Eye (tissue), 1 donor: ENCODE measurements at places on chromosomes 5 and 9.

- DNase-seq: peak; percentile 69
These were observed 448 bp downstream of the RELL2 start for GRCh38 chr5:141637123-141637766.

GRCh38 chr9:92663126-92663525 lies 6.8 kb downstream of the IPPK start:
- DNase-seq: no peak

DNA sequence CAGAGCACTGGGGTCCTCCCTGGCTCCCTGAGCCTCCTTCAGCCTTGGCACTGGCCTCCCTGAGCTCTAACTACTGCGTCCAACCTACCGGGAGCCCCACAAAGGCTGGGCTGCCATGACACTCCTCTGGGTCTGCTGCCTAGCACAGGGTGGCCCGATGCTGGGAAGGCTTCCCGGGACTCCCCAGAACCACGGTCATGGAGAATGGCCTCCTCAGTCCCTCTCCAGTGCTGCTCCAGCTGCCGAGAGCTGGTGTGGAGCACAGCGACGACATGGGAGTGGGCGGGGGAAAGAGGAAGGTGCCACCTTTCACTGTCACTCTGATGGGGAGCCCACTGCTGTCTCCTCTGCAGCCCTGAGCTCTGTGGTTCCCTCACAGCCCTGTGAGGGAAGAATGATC lies 61.5 kb upstream of the RNF130 start:
- no peak for DNase-seq

DNA sequence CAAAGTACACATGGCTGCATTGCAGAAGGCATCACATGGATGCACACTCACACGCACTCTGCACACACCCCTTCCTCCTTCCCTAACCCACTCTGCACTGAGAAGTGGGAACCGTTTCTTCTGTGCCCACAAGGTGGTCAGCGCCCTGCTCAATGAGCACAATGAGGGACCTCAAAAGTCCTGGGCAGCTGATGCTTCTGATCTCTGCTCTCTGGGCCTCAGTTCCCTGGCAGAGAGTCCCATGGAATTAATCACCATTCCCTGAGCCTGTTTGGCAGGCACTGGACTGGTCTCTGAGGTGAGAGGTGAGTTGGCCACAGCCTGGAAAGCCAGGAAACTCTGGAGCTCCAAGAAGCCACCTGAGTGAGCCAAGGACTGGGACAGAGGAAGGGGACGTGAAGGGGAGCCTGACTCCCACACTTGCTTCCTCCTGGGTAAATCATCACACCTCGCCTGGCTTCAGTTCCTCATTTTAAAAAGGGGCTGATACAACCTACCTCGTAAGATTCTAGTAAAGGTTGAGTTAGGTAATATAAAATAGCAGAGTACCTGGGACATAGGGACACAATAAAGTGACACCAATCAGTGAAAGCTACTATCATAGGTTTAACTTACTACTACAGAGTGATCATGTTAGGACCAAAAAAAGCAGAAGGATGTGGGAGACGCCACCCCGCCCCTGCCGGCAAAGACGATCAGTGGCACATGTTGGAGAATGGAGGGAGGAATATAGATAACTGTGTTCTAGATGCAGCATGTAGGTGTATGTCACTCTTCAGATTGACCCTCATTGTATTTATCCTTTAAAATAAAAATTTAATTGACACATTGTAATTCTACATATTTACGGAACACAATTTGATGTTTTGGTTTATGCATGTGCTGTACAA lies 21.1 kb upstream of the IGFBPL1 start:
- DNase-seq: no peak

DNA sequence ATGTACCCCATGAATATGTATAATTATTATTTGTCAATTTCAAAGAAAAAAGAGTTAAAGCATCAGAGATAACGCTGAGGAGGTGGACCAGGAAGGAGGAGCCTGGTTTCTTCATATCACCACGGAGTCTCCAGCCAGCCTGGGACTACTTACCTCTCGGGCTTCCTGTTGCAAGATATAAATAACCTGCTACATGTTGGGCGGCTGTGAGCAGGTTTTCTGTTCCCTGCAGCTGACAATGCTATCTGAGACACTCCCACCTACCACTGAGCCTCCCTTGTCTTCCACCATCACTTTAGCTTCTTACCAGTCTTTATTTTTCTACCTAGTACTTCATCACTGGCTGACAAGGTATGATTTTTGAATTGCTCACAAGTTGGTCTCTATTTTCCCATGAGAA lies 102.7 kb upstream of the CPEB4 start:
- no peak for DNase-seq

DNA sequence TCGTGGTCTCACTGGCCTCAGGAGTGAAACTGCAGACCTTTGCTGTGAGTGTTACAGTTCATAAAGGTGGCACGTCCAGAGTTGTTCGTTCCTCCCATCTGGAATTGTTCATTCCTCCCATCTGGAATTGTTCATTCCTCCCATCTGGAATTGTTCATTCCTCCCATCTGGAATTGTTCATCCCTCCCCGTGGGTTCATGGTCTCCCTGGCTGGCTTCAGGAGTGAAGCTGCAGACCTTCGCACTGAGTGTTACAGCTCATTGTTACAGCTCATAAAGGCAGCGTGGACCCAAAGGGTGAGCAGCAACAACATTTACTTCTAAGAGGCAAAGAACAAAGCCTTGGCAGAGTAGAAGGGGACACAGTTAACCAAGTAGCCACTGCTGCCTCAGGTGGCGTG lies 69.1 kb downstream of the GCNT1 start:
- DNase-seq: no peak

DNA sequence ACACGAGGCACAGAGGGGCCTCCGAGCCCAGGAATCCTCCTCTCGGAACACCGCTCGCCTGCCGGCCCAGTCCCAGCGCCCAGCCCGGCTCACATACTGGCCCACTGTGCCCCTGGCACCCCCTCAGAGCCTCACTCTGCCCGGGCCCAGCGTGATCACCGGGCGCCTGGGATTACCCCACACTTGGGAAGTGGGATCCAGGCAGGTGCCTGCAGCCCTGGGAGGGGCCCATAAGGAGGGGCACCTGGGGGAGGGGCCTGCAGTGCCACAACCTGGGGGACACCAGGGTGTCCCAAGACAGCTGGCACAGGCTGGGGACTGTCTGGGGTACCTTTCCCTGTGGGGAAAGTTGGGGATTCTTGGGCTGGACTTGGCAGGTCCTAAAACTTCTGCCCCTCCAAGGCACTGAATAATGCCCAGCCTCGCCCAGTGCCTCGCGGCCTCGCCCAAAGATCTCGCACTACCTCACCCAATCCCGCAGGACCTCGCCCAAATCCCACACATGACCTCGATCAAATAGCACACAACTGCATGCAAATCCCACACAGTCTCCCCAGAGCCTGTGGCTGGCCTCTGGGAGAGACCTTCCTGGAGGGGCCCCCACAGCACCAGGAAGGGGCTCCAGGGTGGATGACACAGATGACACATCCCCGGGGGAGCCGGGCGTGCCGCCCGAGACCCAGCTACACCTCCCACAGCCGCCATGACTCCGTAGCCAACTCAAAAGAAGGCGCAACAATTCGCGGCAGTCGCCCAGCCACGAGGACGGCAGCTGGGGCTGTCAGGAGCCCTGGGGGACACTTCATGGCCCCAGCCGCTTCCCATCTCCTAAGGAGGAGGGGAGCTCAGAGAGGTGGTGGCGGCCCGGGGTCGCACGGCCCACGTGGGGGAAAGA lies 13.7 kb downstream of the NOTCH1 start:
- no peak for DNase-seq

DNA sequence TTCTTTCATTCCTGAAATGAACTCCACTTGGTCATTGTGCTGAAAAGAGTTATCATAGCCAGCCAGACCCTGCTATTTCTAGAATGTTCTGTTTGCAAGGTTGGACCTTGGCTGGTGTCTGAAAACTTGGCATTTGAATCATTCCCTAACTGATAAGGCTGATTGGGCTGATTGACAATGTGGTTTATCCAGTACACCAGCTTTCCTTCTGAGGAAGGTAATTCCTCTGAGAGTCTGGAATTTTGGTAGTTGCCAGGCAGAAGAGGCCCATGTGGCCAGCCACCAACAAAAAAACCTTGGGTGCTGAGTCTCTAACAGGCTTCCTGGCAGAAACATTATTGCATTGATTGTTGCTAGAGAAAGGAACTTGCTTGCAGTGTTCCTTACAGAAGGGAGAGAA lies 15.3 kb downstream of the SEC61B start:
- DNase-seq: no peak

DNA sequence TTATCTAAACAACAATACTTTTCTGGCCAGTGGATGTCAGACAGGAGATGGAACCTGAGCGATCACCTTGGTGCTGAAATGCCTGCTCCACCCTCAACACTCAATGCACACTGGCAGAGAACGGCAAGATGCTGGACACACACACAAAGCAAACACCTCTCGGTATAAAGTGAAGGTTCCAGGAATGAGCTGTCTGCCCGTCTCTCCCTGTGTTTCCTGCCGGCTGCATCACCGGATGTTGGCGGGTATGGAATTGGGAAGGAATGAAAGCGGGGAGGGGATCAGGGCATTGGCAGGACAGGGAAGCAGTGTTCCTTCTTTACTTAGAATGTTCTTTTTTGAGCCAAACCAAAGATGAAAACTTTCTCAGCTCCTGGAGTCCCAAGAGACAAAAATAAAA lies 59.2 kb downstream of the MED10 start:
- DNase-seq: no peak

GRCh38 chr9:135104761-135105160 lies 17.3 kb downstream of the OLFM1 start:
- no peak for DNase-seq

- no peak for DNase-seq
These were observed 246.8 kb upstream of the TUT7 start for GRCh38 chr9:86600977-86601376.

- no peak for DNase-seq
These were observed 1110.5 kb upstream of the WWC1 start for GRCh38 chr5:167180906-167181305.

DNA sequence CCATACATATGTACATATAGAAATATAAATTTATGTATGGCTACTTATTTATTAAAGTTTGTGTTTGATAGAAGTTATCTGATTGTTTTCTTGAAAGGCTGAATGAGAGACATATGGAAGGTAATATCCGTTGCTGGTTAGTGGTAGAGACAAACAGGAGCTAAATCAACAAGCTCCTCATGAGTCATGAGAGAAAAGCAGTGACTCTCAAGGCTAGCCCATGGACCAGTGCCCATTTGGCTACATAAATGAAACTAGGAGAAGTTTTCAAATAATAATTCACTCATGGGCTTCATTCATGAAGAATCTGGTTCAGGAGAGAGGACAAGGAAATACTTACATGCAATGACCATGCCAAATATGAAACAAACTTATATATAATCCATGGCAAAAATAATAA lies 504.5 kb upstream of the ITGA1 start:
- no peak for DNase-seq

GRCh38 chr5:73008831-73009230 lies 53.0 kb downstream of the FCHO2 start:
- DNase-seq: no peak

DNA sequence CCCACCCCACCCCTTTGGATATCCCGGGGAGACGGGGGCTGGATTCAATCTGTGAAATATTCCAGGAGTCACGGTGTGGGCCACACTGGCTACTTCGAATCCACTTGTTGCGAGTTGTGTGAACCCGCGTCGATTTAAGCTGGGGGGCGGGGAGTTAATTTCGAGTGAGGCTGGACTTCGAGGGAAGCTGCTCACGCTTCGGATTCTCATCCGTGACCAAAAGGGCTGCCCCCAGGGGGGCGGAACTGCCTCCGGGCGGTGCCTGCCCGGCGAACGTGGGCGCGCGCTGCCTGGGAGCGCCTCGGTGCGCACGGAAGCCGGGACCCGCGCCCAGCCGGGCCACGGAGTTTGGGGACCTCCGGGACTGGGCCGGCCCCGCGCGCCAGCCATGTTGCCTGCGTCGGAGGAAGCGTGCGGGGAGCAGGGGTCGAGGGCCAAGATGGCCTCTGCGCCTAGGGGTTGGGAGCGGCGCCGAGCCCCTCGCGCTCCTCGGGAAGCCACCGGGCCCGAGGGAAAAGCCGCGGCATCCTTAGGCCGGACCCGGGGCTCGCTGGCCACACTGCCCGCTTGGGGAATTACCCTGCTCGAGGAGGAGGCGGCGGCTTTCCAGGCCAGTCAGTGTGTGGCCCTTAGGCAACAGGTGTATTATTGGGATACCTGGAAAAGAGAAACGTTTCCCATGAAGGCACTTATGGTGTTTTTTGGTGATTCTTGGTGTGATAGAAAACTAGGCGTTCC lies 975 bp downstream of the OCLN start:
- no peak for DNase-seq

- DNase-seq: no peak
These were observed 59.9 kb downstream of the NUDT12 start for GRCh38 chr5:103502662-103503061.

GRCh38 chr5:158837908-158838307 lies 261.8 kb downstream of the EBF1 start:
- no peak for DNase-seq

- no peak for DNase-seq
These were observed 1.2 kb upstream of the C5orf63 start for GRCh38 chr5:127074466-127074865.

GRCh38 chr9:109414125-109414785 lies 83.9 kb downstream of the PTPN3 start:
- DNase-seq: no peak

DNA sequence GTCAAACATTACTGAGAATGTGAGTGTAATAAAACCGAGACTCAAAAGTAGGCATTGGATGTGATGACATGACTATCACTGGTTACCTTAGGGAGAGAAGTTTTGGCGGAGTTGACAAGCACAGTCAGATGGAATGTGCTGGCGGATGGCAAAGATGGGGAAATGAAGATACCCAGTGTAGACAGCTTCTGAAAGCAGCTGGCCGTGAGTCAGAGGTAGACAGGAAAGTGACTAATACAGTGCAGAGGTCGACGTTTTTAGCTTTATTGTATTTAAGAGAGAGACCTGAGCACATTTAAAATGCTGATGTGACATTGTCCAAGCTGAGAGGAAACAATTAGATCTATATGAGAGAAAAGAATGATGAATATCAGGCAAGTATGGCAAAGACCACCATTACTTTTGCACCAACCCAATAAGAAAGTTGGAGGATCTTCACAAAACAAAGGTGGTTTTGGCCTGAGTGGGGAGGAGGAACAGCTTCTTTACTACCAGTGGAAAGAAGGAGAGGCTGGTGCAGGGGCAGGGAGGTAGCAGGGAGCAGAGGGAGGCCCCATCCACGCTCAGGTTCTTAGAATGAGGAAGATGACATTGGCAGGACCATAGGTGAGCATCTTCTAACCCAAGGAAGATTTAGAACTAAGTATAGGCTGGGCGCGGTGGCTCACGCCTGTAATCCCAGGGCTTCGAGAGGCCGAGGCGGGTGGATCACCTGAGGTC lies 36.7 kb upstream of the KCNIP1 start:
- DNase-seq: no peak

GRCh38 chr5:115494570-115495289 lies 49.8 kb downstream of the FEM1C start:
- DNase-seq: no peak

DNA sequence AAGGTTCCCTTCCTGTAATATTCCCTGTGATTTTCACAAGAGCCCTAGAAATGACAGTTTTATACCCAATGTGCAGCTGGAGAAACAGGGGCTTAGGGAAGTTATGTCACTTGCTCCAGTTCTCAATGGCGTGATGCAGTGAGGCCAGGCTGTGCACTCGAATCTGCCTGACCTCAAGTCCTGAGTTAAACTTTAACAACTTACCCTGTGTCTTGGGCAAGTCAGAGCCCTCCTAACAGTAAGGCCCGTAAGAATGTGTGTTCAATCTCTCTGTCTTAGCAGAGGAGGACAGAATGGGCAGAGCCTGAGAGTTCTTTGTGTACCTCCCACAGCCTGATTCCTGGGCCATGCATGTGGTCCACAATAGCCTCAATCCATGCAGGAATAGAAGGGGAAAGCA lies 181.1 kb downstream of the TRIM32 start:
- DNase-seq: no peak
